SJCRH30 (cell line): ENCODE measurements at places on chromosomes 2 and 18. TPM values are rescaled to one million over a fixed set of nuclear protein-coding genes. Genes with fewer than 3 reads are reported as not detected.

HOXD9 gene
- 3.9 and 4.4 TPM in 2 replicates for total RNA-seq

IL36RN gene
- total RNA-seq: not detected in 2 replicates

RESP18 gene
- total RNA-seq: not detected in 2 replicates

DNA sequence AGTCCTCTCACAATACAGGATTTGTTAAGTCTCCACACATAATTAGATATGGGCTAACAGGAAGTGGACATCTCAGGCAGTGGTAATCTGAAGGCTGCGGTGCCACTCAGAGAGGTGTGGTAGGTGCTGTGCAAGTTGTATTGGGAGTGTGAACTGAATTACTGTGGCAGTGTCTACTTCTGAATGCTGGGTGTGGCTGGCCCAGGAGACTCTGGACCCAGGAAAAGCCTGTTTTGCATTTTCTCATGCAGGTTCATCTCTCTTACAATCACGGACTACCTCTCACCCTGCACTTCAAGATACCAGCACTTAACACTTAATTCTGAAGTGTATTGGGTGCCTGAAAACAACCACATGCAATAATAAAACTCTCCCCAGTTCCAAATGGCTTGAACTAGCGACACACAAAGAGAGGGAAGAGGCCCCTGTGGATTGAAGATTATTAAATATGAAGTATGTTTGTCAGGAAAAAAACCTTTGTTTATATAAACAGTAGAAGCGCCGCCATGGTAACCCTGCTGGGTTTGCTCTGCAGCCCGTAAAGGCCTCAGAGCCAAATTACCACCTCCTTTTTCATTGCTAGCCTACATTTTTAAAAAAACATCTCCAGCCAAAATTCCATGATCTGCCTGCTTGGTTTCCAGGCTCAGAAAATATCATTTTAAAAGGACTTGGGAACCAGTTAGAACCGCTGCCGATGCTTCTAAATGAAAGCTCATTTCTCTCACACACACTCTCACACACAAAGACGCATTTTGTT is 77.5 kb downstream of the GFPT1 start:
- no peaks in the 10 kb centered on the region for H3K36me3 ChIP-seq
- peaks cover 8% of the 10 kb centered on the region for H3K4me1 ChIP-seq
- H3K27ac ChIP-seq: no peak overlapping the region
- H3K4me3 ChIP-seq: no peak overlapping the region
- no peaks in the 10 kb centered on the region for H3K27me3 ChIP-seq

DNA sequence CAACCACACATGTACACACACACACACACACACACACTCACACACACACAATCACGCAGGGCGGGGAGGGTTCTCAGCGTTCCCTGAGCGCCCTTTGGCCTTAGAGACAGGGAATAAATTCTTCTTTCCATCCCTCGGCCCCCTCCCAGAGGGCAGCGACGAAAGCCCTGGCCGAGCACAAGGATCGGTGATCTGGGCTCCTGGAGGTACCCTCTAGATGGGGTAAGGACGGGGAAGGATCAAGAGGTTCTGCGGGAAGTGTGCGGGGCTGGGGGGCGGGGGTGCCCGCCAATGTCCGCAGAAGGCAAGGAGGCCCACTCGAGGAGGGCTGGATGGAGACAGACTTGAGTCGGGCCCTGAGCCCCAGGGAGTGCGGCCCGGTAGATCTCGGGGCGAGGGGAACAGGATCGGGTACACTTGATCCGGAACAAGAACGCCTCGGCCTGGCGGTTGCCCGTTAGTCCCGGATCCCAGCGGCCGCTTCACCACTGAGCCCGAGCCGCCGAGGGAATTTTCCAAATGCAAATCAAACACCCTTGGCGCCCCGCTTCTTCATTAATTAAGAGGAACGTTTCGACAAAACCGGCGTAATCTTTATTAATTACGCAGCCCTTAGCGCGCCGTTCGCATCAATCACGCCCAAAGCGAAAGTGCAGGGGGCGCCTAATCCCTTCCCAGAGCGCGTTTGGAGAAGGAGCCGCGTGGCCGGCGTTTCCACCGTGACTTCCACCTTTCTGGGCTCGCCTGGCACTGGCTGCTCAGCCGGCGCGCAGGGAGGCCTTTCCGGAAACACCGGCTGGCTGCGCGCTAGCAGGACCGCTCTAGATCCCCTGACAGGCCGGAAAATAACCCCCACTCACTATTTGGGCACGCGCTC is 7.0 kb upstream of the PAX3 start:
- H3K36me3 ChIP-seq: no peaks in the 10 kb centered on the region
- H3K4me3 ChIP-seq: peak overlapping the region; percentile 20
- H3K4me1 ChIP-seq: peaks cover 11% of the 10 kb centered on the region
- H3K27me3 ChIP-seq: no peaks in the 10 kb centered on the region

DNA sequence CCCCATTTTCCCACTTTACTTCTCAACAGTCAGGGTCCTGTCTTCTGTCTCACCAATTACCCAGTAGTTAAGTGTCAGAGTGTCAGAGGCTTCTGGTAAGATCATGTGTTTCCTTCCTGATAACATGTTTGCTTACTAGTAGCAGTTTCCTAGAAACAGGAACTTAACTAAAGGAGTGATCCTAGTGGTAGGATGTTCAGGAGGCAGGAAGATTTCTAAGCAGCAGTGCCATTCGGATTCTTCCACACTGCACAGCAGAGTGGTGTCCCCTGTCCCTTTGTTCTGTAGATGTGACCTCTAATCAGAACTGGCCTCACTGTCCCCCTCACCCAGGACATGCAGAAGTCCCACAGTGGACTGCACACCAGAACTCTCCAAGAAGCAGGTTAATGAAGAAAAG is 221.8 kb upstream of the OSR1 start:
- no peaks in the 10 kb centered on the region for H3K4me1 ChIP-seq
- no peaks in the 10 kb centered on the region for H3K36me3 ChIP-seq
- no peak overlapping the region for H3K4me3 ChIP-seq
- DNase-seq: no peak

GRCh38 chr2:163493359-163494298 is 242.2 kb downstream of the FIGN start:
- H3K4me1 ChIP-seq: no peaks in the 10 kb centered on the region
- H3K27me3 ChIP-seq: no peaks in the 10 kb centered on the region
- no peaks in the 10 kb centered on the region for H3K36me3 ChIP-seq
- H3K27ac ChIP-seq: no peak overlapping the region
- no peak for DNase-seq

DNA sequence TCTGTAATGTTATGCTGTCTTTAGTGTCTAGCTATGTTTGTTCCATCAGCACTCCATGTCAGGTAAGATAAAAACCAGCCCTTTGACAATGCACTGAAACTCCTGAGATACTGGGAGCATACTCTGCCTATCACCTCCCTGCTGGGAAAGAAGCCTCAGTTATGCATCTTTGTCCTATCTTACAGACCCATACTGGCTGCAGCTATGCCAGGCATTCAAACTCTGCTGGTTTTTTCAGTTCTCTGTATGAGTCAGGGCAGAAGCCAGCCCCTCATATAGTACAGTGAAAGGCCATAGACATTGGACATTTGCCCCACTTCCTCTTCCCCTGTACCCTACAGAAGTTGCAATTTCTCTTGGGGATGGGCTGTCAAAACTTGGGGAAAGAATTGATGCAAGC is 181.1 kb upstream of the RGPD4 start:
- H3K27ac ChIP-seq: no peak overlapping the region
- no peaks in the 10 kb centered on the region for H3K4me1 ChIP-seq
- no peak overlapping the region for H3K4me3 ChIP-seq
- DNase-seq: no peak

- H3K36me3 ChIP-seq: no peaks in the 10 kb centered on the region
- H3K27me3 ChIP-seq: no peaks in the 10 kb centered on the region
- no peaks in the 10 kb centered on the region for H3K4me1 ChIP-seq
- DNase-seq: no peak
- no peak overlapping the region for H3K4me3 ChIP-seq
Measured at GRCh38 chr18:7082671-7083070, 34.9 kb downstream of the LAMA1 start.

DNA sequence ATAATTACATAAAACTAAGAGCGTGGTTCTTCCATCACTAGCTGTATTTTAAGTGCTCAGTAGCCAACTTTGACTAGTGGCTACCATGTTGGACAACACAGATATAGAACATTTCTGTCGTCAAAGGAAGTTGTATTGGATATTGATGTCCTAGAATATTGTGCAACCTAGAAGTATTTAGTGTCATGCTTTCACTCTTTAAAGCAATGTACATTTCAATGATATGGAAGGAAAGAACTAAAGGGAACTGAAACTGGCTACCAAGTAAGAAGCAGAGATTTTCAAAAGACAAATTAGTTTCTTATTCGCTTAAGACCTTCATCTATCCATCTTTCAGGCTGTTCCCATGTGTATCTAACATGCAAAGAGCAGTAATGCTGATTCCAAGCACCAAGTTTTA is 85.4 kb upstream of the EML6 start:
- DNase-seq: no peak
- no peaks in the 10 kb centered on the region for H3K27me3 ChIP-seq
- H3K4me1 ChIP-seq: no peaks in the 10 kb centered on the region
- H3K27ac ChIP-seq: no peak overlapping the region

GRCh38 chr2:62050456-62051045 is 145.1 kb downstream of the COMMD1 start:
- H3K27ac ChIP-seq: no peak overlapping the region
- DNase-seq: no peak
- peaks cover 6% of the 10 kb centered on the region for H3K4me1 ChIP-seq
- no peak overlapping the region for H3K4me3 ChIP-seq
- H3K36me3 ChIP-seq: no peaks in the 10 kb centered on the region
- no peaks in the 10 kb centered on the region for H3K27me3 ChIP-seq
